T-helper 17 cell (primary cell): ENCODE measurements at places on chromosomes 2 and 18.

DNA sequence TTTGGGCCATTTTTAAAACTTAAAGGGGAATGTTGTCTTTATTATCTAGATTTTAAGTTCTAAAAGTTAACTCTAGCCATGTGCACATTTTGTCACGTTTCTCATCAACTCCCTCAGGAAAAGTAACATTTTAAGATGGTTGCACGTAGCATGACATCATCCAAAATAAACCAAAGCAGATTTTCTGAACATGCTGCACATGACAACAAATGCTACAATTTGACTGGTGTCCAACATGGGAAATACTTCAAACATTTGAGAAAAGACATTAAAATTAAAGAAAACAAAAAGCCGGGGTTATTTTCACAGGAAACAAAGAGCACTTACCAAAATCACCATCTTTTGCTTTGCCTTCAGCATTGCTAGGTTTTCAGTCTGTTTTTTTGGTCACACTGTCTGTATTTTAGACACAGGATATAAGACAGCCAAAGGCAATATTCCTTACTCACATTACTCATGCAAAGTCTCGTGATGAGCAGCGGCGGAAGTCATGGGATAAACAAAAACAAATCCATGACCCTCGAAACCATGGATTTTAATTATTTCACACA is 51.3 kb upstream of the RND3 start:
- no peak for DNase-seq

- no peak for DNase-seq
Observed at GRCh38 chr2:201057715-201058248, 13.7 kb downstream of the HYCC2 start.

- no peak for DNase-seq
Observed at GRCh38 chr2:195425328-195425727, 231.7 kb upstream of the SLC39A10 start.

DNA sequence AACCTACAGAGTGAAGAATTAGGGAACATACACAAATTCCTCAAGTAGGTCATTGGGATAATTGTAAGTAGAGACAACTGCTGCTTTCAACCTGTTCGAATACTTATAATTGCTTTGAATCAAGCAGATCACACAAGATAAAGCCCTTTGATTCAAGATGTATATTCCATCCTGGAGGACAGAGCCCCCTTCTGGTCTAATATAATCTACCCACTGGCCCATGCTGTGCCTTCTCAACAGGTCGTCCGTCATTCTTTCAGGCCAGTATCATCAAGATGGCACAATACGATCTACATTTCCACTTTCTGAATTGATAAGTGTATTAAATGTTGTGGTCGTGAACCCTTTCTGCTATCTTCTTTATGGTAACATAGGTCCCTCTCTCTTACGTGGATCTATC is 387.0 kb upstream of the CDH19 start:
- DNase-seq: no peak

GRCh38 chr2:55965966-55966365 is 42.4 kb upstream of the EFEMP1 start:
- no peak for DNase-seq

DNA sequence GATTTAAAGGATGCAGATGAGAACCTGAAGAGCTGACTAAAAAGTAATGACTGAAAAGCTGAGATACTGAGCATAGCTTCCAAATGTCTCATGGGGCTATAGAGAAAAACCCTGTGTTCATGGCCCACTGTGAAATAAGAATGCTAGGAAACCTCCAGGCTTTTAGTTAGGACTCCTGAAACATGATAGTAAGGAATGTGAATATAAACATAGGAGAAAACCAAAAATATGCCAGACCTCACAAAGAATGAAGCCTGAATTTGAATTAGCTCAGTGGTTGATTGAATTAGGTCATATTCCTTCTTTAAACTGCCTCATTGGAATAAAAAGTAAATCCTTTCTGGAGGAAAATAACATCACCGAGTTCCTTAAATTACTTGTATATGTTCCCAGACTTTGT is 194.5 kb upstream of the NXPH2 start:
- no peak for DNase-seq

DNA sequence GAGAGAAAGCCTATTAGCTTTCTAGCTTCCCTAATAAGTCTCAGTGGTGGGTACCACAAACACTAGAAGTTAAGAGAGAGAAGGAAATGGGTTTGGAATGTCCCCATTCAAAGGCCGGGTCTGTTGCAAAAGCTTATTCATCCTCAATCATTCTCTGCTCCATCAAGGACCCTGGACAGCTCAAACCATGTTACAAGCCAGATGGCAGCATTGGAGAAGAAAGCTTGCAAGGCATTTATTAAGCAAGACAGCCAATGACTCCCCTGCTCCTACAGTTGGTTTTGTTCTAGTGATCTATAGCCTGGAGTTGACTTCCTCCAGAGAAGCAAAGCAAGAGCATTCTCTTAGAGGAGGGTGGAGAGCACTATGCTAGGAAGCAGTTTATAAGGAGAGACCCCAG is 86.9 kb upstream of the LMAN1 start:
- no peak for DNase-seq

DNA sequence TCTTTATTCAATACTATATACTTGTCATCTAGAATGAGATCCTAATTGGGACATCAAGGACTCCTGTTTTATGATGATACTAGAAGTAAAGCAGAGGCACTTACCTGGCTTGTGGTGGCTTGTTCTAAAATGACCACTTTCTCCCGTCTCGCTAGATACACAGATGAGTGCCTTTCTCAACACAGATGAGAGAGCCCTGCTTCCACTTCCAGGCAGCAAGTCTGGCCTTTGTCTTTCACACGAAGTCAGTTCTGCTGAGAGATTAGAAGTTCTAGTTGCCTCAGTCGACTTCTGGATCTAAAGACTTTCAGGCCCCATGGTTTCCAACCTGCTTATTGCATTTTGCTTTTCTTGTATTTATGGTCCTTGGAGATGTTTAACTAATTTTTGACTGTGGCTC is 70.3 kb downstream of the PPP1R1C start:
- DNase-seq: no peak

DNA sequence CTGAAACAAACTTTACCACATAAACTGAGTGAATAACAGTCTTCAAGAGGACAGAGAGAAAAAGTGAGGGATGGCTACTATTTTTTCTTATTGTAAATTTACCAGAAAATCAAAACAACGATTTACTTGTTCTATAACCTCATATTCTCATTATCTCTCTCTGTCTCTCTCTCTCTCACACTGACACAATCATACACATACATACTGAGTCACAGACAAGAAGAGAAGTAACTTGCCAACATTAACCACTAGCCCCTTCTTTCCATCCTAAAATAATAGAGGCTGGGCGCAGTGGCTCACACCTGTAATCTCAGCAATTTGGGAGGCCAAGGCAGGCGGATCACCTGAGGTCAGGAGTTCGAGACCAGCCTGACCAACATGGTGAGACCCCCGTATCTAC is 18.2 kb downstream of the SATB2 start:
- DNase-seq: no peak

GRCh38 chr2:187982668-187983067 is 309.0 kb upstream of the GULP1 start:
- DNase-seq: no peak

DNA sequence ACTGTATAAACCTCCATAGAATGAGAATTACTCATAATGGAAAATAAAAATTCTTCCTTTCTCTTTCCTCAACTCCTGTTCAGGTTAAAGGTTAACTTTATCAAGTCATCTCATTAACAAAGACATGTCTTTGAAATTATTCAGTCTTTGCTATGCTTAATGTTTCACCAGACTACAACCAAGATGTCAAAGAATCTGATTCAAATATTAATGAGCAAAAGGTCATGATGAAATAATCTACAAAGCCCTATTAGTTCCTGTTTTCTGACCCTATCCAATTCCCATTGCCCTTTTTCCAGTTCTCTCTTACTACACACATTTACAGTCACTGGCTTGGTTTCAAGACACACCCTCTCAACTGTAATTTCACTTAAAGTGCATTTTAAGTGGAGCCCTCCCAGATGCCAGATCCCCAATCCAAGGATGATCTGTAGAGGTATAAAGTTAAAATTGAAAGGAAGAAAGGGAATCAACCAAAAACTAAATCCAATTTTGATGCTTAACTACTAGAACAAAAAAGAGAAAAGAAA is 246.9 kb upstream of the CYP26B1 start:
- no peak for DNase-seq

DNA sequence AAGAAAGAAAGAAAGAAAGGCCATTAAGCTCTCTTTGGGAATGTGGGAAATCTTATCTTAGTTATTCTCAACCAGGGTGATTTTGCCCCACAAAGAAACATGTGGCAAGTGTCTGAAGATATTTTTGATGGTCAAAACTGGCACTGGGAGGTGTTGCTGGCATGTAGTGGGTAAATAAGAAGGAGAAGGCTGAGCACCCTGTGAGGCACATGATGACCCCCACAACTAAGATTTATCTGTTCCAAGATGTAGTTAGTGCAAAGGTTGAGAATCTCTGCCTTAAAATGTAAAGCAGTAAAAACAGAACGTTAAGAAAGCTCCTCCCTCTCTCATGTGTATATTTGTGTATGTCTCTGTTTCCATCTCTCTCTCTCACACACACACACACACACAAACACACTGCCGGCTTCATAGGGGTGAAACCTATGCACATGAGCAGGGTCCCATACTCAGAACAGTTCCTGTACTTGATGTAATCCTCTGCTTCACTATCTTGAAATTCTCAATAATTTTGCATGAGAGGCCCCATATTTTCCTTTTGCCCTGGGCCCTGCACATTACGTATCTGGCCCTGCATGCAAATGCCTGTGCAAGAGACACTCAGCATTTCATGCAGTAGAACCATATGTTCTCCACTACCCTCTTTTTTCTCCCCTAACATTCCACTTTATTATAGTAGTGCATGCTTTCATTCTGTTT is 94.3 kb downstream of the MREG start:
- DNase-seq: no peak

DNA sequence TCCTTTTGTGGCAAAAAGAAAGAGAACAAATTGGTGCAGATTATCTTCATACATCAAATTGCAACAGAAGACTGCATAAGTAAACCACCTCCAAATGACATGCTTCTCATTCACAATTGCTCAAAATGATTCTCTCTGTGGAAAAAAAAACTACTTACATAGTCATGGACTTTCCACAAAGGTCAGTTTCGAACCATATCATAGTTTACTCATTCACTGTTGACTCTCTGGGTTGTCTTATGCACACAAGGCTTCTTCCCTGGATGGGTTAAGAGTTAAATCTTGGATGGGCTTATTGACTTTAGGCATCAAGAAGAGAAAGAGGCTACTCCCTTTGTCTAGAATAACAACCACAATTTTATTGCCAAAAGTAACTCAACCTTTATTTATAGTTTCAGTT is 91.3 kb upstream of the RAB27B start:
- DNase-seq: no peak

GRCh38 chr18:37391698-37392548 is 173.7 kb downstream of the CELF4 start:
- DNase-seq: no peak

- DNase-seq: no peak
Observed at GRCh38 chr18:78622907-78623541, 356.6 kb upstream of the SALL3 start.

DNA sequence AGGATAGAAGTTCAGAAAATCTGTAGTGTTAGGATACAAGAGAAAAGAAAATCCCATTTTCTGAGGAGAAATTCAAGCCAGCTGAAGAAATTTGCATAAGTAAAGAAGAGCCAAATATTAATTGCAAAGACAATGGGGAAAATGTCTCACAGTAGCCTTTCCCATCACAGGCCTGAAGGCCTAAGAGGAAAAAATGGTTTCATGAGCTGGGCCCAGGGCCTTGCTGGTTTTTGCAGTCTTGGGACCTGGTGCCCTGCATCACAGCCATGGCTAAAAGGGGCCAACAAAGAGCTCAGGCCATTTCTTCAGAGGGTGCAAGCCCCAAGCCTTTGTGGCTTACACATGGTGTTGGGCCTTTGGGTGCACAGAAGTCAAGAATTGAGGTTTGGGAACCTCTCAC is 413.6 kb upstream of the CYRIA start:
- no peak for DNase-seq

DNA sequence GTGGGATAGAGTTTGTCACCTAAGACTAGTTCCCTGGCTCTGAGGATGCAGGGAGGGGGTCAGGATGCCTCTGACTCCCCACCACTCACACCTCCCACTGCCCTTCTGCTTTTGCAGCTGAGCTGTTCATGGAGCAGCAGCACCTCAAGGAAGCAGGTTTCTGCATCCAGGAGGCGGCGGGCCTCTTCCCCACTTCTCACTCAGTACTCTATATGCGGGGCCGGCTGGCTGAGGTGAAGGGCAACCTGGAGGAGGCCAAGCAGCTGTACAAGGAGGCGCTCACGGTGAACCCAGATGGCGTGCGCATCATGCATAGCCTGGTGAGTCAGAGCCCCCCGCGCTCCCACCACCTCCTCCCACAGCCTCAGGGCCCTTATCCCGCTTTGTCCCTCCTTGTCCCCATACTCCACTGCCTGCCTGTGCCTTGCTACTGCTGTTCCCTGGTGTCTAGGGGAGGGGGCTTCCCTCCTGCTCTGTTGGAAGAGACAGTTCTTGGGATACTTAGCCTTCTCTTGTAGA is 94.4 kb downstream of the STPG4 start:
- no peak for DNase-seq

DNA sequence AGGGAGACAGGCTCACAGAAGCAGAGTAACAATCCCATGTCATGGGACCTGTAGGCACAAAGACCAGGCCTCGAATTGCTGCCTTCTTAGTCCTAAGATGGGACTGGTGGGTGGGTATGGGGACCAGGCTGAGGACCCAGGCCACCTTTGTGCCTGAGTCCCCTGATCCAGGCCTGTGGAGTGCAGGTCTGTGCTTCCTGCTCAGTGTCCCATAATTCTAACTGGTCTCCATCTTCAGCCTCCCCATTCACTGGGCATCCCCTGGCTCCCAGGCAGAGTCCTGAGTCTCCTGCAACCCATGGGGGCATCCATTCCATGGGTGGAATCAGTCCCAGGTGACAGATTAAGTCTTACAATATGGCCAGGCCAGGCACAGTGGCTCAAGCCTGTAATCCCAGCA is 83.9 kb downstream of the SMAD7 start:
- DNase-seq: no peak
